ENCODE measurements at places on chromosomes 6 and 20. TPM values are rescaled to one million over a fixed set of nuclear protein-coding genes. Genes with fewer than 3 reads are reported as not detected.

The GRM1 gene
- not detected for total RNA-seq

The FAM83B gene
- not detected for total RNA-seq

The PXDC1 gene
- total RNA-seq = 99.5 TPM

The NR2E1 gene
- not detected for total RNA-seq

The FAM162B gene
- total RNA-seq = 3.9 TPM

The OTOR gene
- total RNA-seq = not detected

DNA sequence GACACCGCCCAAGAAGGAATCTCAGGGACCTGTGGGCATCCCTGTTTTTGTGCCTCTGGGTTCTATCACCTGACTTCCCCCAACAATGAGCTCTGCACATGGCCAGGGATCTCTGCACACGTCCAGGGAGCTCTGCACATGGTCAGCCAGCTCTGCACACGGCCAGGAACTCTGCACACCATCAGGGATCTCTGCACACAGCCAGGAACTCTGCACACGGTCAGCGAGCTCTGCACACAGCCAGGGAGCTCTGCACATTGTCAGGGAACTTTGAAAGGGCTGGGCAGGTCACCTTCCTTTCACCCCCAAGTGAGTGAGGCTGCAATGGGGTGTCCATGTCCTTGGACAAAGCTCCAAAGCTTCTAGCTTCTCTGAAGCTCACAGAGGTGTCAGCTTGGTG lies 5.2 kb upstream of the SLCO4A1 start:
- DNase-seq = no peak

DNA sequence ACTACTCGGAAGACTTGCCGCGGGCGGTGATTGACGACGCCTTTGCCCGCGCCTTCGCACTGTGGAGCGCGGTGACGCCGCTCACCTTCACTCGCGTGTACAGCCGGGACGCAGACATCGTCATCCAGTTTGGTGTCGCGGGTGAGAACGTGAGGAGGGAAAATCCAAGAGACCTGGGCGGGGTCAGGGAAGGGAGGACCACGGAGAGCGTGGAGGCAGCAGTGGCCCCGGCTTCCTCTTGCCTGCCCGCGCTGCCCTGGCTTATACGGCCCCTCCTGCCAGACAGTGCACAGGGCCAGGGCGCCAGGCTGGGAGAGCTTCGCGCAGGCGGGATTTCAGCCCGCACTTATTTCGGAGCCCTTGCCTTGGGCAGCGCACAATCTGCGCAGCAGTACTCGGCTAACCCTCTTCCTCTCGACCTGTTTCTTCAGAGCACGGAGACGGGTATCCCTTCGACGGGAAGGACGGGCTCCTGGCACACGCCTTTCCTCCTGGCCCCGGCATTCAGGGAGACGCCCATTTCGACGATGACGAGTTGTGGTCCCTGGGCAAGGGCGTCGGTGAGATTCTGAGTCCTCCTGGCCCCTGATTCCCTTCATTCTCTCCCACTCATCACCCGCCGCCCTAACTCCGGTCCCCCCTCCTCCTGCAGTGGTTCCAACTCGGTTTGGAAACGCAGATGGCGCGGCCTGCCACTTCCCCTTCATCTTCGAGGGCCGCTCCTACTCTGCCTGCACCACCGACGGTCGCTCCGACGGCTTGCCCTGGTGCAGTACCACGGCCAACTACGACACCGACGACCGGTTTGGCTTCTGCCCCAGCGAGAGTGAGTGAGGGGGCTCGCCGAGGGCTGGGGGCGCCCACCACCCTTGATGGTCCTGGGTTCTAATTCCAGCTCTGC lies 2.0 kb downstream of the MMP9 start:
- no peak for DNase-seq

DNA sequence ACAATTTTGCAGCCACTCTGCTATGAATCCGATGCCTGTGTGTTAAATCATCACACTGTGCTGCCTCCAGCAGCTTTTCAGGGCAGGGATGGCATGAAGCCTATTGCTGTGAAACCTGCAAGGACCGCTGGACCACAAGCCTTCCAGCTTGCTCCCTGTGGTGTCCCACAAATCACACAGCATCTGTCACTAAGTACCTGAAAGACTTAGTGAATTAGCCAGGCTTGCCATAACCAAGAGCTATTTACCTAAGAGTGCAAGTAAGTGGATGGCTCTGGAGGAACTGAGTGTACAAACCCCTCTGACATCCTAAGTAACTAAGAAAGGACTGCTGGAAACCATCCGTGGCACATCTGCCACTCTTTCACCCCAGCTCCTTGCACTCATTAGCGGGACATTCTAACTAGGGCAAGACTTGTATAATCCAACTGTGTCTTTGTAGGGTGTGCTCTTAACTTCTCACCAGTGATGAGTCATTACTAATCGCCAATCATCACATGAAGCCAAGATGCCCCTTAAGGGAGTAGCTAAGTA lies 34.7 kb downstream of the FOXQ1 start:
- DNase-seq = no peak

DNA sequence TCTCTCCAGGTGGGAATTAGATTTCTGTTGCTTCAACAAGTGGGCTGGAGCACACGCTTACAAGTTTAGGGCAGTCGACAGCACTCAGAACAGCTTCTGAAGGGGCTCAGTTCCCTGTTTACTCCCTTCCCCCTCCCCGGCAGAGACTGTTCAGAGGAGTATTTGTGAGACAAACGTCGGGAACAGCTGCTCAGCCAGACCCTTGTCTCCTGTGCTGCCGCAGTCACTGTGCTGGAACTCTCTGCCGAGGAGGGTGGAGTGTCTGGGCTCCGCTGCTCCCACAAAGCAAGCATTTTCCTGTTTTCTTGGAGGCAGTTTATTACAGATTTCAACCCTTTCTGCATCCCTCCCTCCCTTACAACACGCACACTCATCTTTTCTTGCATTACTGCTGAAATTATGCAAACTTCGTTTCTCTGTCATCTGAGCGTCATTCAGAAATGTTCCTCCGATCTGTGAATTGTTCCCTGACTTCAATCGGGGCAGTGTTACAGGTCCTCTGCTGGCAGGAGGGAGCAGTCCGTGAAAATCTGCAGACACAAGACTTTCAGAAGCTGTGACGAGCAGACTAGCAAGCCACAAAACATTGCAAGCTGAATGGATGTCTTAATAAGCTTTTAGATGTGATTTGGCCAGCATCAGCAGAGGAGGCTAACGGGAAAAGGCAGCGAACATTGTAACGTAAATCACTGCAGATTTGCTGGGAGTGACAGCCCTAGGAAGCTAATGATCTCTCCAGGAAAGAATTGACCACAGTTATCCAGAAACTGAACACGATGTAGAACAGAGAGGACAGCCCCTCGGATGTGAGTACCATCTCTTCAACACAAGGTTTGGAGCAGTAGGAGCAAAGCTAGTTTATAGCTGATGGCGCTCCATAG lies 76.2 kb downstream of the LYRM2 start:
- no peak for DNase-seq

DNA sequence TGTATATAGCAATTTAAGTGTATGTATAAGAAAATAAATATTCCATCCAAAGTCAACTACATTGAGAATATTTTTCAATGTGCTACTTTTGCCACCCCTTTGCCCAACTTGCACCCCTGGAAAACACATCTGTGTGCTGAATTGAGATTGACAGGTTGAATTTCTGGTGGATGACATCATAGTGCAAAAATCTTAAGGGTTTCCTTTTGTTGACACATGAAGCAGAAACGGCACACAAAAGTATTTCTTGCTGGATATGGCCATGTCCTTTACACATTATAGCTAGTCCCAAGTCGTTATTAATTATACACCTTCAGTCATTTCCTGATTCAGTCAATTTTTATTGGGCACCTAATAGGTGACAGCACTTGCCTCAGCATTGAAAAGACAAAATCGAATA lies 188.7 kb upstream of the FBXL4 start:
- no peak for DNase-seq

DNA sequence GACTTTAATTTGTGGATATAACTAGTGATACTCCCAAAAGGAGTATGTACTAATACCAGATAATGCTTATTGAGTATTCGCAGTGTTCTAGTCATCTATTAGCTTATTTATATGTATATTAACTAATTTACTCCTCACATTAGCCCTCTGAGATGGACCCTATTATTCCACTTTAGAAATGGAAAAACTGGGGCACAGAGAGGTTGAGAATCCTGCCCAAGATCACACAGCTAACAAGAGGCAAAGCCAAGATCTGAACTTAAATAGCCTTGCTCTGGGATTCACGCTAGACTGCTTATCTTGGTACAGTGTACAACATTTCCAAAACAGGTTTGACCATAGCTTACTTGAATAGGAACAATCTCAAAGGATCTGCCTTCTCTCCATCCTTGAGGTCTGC lies 8.5 kb upstream of the SPO11 start:
- DNase-seq = no peak

- no peak for DNase-seq
Observed at GRCh38 chr6:36758516-36759147, 61.0 kb downstream of the RAB44 start.

- DNase-seq = no peak
Observed at GRCh38 chr6:45795678-45796077, 220.0 kb downstream of the CLIC5 start.

- DNase-seq = no peak
Observed at GRCh38 chr6:119738425-119738824, 388.9 kb upstream of the MAN1A1 start.

All from posterior vena cava (tissue), 2 donors.